ENCODE measurements at places on chromosomes 16 and 17.

DNA sequence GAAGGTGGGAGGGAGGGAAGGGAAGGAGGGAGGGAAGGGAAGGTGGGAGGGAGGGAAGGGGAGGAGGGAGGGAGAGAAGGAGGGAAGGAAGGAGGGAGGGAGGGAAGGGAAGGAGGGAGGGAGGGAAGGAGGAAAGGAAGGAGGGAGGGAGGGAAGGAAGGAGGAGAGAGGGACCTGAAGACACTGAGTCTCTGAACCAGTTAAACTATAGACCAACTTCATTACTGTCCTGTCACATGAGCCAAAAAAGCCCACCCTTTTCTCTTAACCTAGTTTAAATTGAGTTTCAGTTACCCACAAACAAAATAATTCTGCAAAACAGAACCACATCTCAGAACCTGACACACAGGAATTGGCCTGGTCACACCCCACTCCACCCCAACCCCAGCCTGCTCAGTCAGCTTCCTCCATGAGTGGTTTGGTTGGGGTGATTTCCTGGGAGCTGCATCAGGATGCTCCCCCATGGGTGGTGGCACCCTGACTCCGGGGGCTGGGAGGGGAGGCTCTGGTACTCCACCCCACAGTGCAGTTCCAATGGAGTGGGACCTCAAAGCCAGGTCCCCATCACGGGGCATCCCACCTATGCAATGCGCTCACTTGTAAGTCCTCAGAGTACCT is 4.7 kb upstream of the PRR29 start:
- no peak overlapping the region for H3K27ac ChIP-seq
- peaks cover 37% of the 10 kb centered on the region for H3K4me1 ChIP-seq
- DNase-seq: no peak

GRCh38 chr16:10971560-10971961 is 27.2 kb downstream of the CLEC16A start:
- peaks cover 42% of the 10 kb centered on the region for H3K4me1 ChIP-seq
- peak; percentile 45 for DNase-seq
- H3K27me3 ChIP-seq: no peaks in the 10 kb centered on the region
- H3K27ac ChIP-seq: no peak overlapping the region

- H3K27ac ChIP-seq: no peak overlapping the region
- no peaks in the 10 kb centered on the region for H3K36me3 ChIP-seq
- H3K4me3 ChIP-seq: no peak overlapping the region
Observed at GRCh38 chr17:835263-835662, 53.1 kb downstream of the MRM3 start.

DNA sequence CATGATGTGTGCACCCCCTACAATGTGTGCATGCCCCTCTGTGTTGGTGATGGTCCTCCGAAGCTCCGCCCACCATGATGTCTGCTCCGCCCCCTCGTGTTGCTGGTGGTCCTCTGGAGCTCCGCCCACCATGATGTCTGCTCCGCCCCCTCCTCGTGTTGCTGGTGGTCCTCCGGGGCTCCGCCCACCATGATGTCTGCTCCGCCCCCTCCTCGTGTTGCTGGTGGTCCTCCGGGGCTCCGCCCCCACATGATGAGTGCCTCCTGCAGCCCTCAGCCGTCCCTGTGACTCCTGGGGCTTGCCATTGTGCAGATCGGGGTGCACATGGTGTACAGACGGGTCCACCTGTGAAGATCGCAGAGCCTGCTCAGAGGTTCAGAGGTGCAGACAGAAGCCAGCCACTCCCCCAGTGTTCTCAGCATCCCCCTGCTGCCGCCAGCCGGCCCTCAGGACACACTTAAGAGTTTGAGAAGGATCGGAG is 129.1 kb upstream of the CHMP6 start:
- H3K4me1 ChIP-seq: peaks cover 87% of the 10 kb centered on the region
- peak overlapping the region; percentile 92 for H3K27ac ChIP-seq
- no peak overlapping the region for H3K4me3 ChIP-seq
- peaks cover 59% of the 10 kb centered on the region for H3K36me3 ChIP-seq
- DNase-seq: no peak

GRCh38 chr17:28469376-28469775 is 4.1 kb upstream of the SLC13A2 start:
- H3K27ac ChIP-seq: no peak overlapping the region
- no peak for DNase-seq
- no peak overlapping the region for H3K4me3 ChIP-seq
- no peaks in the 10 kb centered on the region for H3K36me3 ChIP-seq

DNA sequence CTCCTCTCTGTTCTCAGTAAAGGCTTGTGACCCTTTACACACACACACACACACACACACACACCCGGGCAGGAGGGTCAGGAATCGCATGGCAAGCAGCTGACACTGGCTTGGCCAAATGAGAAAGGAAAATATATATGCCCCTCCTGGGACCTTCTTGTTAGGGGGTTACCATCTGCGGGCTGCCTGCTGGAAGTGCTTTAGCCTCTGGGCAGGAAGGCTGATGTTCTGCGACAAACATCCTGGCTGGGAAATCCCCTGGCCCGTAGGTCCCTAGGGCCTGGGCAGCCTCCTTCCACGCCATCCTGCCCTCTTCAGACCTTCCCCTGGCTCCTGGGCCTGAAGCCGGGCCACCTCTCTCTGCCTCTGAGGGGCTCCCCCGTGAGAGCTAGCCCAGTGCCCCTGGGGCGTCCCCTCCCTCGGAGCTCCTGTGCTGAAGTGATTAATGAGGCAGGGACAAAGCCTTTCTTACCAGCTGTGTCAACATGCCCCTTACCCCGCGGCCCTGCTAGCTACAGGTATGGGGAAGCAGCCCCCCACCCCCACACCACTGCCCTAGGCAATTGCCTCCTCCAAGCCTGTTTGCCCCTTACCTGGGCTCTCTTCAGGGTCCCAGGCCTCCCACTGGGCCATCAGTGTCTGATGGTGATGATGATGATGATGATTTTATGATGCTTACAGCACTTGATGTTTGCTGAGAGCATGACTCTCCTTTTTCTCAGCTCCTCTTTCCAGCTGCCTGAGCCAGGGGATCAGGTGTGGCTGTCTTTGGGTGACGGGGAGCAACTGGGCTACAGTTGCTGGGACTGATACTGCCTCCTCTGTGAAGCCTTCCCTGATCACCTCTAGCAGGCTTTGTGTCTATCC is 32.8 kb upstream of the ETV4 start:
- no peak overlapping the region for H3K27ac ChIP-seq
- H3K36me3 ChIP-seq: no peaks in the 10 kb centered on the region
- no peaks in the 10 kb centered on the region for H3K27me3 ChIP-seq
- H3K4me1 ChIP-seq: peaks cover 13% of the 10 kb centered on the region

DNA sequence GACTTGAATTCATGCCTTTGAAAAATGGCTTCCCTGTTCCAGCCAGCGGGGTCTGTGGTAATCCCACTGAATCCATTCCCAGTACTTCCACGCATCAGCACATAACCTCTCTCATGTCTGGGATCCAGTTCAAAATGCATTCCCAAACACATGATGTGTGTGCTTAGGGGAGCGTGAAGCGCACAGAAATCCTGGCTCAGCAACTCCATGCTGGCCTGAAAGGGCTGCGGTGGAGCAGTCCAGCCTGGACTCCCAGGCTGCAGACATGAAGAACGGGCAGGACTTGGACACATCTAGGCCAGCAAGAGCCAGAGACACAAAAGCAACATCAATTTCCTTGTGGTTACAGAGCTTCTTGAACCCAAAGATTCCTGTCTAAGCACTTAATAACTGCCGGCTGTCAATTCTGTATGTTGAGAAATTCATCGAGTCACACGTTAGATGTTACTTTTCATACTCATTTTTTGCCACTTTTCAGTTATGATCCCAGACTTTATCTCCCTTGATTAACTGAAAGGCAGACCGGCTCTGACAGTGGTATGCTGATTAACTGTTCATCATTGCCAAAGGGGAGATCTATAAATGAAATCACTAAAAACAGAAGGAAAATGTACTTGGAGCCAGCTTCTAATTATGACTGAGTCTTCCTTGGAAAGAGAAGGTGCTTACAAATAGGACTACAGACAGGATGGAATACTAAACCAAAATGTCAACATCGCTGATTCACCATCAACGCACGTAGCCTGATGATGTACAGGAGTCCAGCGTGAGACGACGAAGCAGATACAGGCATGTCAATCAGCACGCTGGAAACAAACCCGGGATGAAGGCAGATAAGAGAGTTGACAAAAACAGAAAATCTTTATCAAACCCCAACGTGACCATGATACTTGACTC is 23.0 kb downstream of the NSMCE1 start:
- H3K27ac ChIP-seq: peak overlapping the region; percentile 92
- peak; percentile 61 for DNase-seq
- peaks cover 45% of the 10 kb centered on the region for H3K36me3 ChIP-seq
- H3K4me1 ChIP-seq: peaks cover 94% of the 10 kb centered on the region

DNA sequence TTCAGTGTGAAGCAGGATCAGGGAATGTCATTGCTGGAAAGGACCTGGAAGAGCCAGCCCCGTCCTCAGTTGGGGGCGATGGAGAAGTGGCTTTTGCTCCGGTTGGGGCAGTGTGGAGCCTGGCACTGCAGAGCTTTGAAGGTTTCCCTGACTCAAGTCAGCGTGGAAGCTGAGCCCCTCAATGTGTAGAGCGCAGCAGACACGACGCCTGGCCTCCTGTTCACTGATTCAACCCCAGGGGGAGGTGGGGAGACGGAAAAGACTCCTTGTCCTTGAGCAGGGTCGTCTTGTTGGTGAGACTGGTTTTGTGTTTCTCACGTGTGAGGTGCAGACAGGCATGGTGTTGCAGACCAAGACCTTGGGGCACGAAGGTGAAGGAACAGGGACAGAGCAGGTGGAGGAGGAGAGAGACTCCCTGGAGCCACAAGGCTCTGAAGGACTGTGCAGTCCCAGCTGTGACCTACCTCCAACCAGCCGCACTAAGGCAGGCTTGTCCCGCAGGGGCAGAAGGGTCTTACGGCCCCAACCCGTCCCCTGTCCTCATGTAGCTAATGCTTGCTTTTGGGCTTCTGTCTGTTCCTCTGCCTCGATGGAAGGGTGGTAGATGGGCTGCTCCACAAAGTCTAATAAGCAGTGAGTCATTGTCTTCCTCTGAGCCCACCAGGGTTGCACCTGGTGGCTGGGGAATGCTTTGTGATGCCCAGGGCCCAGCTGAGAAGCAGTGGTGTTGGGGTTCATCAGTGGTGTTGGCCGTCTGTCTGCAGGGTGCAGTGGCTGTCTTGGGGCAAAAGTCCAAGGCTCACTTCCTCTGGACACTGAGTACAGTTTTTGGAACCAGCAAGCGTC is 47.8 kb downstream of the MPRIP start:
- peaks cover 7% of the 10 kb centered on the region for H3K36me3 ChIP-seq
- H3K4me1 ChIP-seq: peaks cover 39% of the 10 kb centered on the region
- H3K4me3 ChIP-seq: no peak overlapping the region
- H3K27me3 ChIP-seq: no peaks in the 10 kb centered on the region
- no peak overlapping the region for H3K27ac ChIP-seq

DNA sequence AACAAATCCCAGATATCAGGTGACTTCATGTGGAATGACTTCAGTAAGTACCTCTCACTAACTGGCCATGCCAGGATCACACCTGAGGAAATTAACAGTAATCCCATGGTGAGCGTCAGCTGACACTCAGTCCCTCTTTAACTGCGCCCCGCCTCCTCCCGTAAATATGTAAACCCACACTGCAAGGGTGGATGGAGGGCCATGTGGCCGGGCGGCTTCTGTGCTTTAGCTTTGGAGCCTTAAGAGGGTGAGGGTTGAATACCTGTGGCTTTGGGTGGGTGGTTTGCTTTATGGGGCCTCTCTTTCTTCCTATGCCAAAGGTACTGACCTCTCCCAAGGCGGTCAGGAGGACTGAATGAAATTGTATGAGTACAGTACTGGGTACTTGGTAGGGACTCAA is 141.7 kb downstream of the MRM1 start:
- H3K4me3 ChIP-seq: no peak overlapping the region
- H3K4me1 ChIP-seq: no peaks in the 10 kb centered on the region
- no peak overlapping the region for H3K27ac ChIP-seq
- H3K27me3 ChIP-seq: peaks cover 3% of the 10 kb centered on the region
- H3K36me3 ChIP-seq: no peaks in the 10 kb centered on the region

Measured in activated naive CD8-positive, alpha-beta T cell treated with anti-CD3 and anti-CD28 coated beads, Interleukin-2, amount 50 U/mL, for 24 hours (primary cell).